NCI-H1930 (cell line): ENCODE measurements at places on chromosomes 16 and 17.

GRCh38 chr17:45824475-45824874 is 20.2 kb upstream of the SPPL2C start:
- no peak for DNase-seq

- DNase-seq: no peak
These were observed 40.7 kb upstream of the TANC2 start for GRCh38 chr17:62925267-62925836.

GRCh38 chr17:53740312-53740711 is 82.4 kb upstream of the KIF2B start:
- DNase-seq: no peak

- DNase-seq: no peak
These were observed 52.0 kb upstream of the TEX2 start for GRCh38 chr17:64315032-64315490.

- no peak for DNase-seq
These were observed 286.2 kb downstream of the IRX3 start for GRCh38 chr16:54000361-54000760.

GRCh38 chr16:82300374-82300951 is 130.4 kb upstream of the MPHOSPH6 start:
- no peak for DNase-seq

- DNase-seq: no peak
These were observed 13.3 kb downstream of the TBKBP1 start for GRCh38 chr17:47707056-47707804.

DNA sequence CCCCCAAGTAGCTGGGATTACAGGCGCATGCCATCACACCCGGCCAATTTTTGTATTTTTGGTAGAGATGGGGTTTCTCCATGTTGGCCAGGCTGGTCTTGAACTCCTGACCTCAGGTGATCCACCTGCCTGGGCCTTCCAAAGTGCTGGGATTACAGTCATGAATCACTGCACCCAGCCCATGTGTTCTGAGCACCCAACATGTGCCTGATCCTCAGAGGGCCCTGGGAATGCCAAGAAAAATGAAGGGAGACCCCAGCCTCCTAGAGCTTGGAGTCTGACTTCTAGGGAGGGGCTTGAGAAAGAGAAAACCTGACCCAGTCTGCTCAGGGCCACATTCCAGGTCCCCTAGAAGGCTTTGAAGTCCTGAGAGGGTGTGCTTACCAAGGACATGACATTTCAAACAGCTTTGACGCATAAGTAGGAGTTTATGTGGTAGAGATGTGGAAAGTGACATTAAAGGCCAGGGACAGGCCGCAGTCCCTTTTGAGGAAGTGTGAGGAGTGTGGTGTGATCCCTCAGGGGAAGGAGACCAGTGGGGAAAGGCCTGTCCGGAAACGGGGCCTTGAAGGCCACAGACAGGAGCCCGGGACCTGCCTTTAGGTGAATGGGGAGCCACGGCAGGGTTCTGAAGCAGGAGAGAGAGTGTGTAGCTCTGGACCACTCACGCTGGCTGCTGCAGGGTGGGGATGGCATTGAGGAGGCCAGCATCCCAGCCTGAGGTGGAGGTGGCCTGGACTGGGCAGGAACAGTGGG is 1.1 kb upstream of the CCL22 start:
- no peak for DNase-seq

GRCh38 chr16:582614-583331 is 7.1 kb upstream of the RAB40C start:
- no peak for DNase-seq

GRCh38 chr16:53953336-53953735 is 249.4 kb downstream of the FTO start:
- DNase-seq: no peak

DNA sequence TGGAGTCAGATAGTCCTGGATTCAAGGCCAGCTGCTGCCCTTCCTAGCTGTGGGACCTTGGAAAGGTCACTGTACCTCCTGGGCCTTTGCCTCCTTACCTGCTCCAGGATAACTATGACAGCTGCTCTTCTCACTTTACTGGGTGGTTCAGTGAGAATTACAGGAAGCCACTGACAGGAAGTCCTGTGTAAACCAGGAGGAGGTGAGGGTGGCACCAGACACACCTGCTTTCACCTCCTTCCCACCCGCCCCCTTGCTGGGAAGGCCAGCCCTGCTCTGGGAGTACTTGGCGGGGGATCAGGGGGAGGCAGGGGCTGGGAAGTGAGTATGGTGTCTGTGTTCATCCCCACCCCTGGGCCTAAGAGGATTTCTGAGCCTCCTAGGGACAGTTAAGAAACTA is 42.6 kb downstream of the CPNE2 start:
- no peak for DNase-seq

- no peak for DNase-seq
These were observed 480 bp downstream of the TSR3 start for GRCh38 chr16:1351215-1351581.

DNA sequence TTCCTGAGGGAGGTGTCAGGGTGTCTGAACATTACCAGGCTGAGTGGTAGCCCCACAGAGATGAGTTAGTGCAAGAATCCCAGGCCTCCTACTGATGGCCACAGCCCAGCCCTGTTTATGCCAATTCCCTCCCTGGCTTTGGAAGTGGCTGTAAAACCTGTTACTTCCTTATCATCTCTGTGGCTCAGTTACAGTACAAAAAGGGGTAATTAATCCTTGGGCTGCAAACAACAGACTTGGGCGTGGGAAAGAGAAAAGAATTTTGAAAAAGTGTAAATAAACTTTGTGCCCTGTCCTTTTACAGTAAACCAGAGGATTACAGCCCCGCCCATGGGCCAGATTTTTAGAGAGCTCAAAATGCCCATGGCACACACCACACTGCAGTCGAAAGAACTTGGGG is 73.1 kb upstream of the AXIN2 start:
- DNase-seq: no peak

DNA sequence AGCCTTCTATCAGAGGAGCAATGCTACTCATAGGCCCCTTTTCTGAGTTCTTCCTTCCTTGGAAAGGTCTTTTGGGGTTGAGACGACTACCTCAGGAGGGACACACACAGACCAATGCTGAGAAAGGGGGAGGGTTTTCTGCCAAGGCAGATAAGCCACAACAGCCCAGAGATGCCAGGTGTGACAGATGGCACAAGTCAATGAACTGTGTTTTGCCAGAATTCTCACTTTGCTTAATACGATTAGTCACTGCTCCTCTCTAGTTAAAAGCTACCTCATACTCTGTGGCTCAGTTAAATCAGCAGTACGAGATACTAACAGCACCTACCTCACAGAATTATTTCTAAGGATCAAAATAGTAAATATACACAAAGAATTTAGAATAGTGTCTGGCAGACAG is 8.0 kb downstream of the BRD7 start:
- no peak for DNase-seq
